Left lung (tissue), 14 donors: ENCODE measurements at places on chromosomes 11 and 22. TPM values are rescaled to one million over a fixed set of nuclear protein-coding genes. Genes with fewer than 3 reads are reported as not detected.

GRCh38 chr11:126502982-126503381 is 147.5 kb downstream of the ST3GAL4 start:
- DNase-seq: no peak

- DNase-seq: no peak
Observed at GRCh38 chr22:19622061-19622441, 92.3 kb upstream of the SEPTIN5 start.

DNA sequence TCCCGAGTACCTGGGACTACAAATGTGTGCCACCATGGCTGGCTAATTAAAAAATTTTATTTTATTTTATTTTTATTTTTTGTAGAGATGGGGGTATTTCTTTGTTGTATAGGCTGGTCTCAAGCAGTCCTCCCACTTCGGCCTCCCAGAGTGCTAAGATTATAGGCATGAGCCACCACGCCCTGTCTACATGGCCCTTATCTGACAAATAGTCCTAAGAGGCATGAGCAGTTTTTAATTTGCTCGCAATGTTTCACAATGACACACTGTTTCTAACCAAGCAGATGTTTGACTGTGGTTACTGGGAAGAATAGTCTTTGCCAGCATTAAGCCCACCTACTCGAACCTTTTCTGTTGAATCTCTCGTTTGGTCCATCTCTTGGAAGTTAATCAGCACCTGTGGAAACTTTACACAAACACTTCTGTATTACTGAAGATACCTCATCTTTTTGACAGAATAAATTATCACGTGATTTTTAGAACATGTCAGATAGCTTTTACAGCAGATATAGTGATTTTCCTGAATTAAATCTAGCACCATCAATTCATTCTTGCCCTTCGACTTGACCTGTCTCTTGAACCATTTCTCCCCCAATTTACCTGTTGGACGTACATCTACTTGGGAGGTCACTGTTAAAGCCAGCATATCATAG is 71.4 kb downstream of the MTMR3 start:
- no peak for DNase-seq

DNA sequence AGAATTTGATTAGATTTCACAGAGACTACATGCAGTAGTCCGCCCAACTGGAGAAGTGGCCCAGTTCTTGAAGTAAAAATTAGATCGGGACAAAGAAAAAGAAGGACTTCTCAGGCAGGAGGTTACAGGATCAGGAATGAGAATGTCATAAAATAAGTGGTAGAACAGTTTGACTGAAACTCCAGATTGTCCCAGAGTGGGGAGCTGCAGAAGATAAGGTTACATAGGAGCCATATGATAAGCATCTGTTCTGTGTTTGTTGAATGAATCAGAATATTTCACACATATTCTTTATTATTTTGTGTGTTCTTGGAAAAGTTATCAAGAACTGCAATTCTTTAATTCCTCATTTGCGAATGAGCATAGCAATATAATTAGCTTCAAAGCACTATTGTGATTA is 210.6 kb downstream of the AASDHPPT start:
- DNase-seq: no peak

Gene PLEKHB1
- 16.7 TPM for total RNA-seq

DNA sequence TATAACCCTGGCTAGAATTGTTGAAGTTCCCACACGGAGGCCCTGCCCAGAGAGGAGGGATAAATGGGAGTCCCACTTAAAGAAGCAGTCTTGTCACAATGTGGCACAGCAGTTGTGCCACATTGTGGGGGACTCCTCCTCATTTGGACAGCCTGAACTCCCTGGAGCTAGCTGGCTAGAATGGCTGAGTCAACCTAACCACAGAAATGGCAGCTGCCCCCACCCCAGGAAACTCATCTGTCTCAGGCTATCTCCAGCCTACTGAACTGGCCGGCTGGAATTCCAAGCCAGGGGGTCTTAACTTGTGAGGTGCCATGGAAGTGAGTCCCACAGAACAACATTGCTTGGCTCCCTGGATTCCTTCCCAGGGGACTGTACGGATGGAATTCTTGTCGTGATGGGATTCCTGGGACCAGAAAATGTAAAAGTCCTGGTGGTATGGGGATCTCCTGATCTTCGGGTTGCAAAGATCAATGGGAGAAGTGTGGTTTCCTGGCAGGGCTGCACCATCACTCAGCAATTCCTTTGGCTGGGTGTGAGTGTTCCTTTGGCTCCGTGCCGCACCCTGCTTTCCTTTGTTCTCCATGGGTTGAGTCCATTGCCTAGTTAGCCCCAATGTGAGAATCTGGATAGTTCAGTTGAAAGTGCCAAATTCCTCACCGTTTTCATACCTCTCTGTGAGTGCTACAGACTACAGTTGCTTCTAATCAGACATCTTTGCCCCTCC is 791.2 kb upstream of the FAT3 start:
- no peak for DNase-seq

Gene EHF
- 41.1 TPM for total RNA-seq
